Stimulated activated CD4-positive, alpha-beta T cell treated with anti-CD3 and anti-CD28 coated beads, Interleukin-1b, Interleukin-23, amount 100 ng/mL, for 24 hours (primary cell): ENCODE measurements at places on chromosomes 6 and 20.
A peak's percentile ranks its signal among the peaks of the same experiment; 100 is the strongest.

DNA sequence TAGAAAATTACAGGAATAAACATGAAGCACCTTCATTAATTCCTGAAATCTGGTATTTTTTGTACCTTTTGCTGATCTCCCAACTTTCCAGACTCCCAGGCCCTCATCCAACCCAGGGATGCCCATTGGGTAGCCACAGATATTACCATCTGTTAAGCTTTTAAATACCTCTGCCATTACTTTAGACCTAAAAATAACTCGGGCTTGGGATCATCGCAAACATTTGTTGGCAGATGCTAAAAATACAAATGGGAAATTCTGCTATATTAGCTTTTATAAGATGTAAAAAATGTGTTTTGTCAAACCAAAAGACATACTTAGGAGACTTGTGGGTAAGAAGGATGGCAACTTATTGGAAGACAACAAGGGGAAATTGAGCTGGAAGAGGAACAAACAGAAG, 376.1 kb downstream of the CENPW start:
- DNase-seq, result no peak

DNA sequence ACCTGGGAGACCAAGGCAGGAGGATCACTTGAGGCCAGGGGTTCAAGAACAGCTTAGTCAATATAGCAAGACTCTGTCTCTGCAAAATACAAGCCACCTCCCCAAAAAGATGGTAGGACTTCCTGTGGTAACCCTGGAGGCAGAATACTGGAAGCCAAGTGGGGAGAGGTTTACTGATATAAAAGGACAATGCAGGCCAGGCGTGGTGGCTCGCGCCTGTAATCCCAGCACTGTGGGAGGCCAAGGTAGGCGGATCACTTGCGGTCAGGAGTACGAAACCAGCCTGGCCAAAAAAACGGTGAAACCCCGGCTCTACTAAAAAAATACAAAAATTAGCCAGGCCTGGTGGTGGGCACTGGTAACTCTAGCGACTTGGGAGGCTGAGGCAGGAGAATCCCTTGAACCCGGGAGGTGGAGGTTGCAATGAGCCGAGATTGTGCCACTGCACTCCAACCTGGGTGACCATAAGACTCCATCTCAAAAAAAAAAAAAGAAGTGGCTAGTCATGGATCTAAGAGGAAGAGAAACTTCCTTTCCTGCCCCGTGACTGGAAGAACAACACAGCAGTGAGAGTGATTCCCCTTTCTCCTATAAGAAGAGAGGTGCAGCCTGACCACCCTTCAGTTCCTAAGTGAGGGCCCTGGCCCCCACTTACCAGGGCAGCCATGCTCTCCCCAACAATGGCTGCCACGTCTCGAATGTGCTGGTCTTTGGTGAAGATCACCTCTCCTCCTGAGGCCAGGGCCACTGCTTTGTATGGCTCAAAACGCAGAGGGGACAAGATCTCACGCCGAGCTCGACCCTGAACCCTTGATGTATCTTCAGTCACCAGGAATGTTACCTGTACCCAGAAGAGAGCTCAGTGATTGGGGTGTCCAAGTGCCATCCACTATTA, 6.2 kb downstream of the SAPCD1 start:
- DNase-seq, result no peak

GRCh38 chr6:28865401-28866204, 58.2 kb downstream of the TRIM27 start:
- no peak for DNase-seq

GRCh38 chr20:9999645-10000044, 35.1 kb upstream of the ANKEF1 start:
- DNase-seq, result no peak

DNA sequence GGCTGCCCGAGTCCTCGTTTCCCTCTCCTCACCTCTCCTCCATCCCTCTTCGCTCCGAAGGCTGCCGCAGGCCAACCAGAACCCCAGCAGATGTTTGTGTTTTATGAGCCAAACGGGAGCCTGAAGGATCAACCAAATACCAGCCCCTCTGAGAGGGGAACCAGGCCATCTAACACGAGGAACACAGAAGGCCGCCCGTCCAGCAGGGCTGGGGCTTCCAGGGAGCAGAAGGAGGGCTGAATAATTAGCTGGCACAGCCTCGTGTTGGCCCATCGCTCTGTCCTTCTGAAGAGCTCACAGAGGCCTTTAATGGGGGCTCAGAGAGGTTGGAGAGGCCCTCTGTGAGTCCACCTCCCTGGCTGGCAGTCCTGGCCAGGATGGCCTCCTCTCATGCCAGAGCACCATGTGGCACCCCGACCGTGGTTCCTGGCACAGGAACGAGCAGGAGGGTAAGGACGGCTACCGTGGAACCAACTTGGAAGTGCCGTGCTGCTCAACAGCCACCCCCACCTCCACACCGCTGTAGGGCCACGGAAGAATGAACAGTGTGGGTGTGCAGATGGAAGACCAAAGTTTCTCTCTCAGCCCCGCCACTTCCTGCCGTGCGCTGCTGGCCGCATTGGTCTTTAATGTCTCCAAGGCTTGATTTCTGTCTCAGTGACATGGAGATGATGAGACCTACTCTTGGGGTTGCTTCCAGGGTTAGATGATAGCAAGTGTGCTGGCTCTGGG, 155.2 kb downstream of the SCML4 start:
- peak; percentile 15 for DNase-seq

- DNase-seq, result no peak
Measured at GRCh38 chr6:168967281-168967925, 286.2 kb downstream of the THBS2 start.

- DNase-seq, result no peak
Measured at GRCh38 chr6:42805297-42805861, 23.5 kb downstream of the BICRAL start.

GRCh38 chr6:105300090-105300489, 102.8 kb downstream of the PREP start:
- no peak for DNase-seq
